ENCODE measurements at places on chromosomes 11 and 22.

GRCh38 chr22:30411780-30412179 lies 13.8 kb upstream of the MTFP1 start:
- no peak for DNase-seq

DNA sequence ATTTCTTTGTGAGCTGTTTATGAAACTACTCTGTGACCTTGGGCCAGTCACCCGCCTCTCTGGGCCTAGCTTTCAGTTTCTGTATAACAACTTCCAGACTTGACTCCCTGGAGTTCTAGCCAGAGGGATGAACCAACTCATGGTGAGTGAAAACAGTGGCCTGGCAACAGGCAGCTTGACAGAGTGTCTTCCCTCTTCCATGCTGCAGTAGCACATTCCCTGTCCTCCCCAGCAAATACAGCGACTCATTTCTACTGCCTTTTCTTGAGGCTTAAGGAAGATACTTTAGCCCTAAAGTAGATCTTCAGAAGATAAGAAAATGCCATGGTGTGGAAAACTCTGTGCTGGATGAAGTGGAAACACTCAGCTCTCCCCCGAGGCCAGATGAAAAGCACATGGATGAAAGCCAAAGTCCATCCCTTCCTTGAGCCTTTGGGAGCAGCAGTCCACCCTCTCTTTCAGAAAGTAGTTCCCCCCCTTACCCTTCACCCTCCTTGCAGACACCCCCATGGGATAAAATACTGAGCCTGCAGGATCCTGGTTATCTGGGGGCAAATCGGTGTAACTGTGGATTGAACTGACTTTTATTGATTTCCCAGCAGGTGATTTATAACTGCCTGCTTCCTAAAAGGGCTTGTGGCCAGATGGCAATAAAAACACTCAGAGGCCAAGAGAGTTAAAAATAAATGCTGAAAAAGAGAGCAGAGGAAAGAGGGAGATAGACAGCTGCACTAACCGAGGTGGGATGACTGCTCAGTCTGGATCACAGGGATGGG lies 24.1 kb downstream of the IRAG1 start:
- DNase-seq: no peak

DNA sequence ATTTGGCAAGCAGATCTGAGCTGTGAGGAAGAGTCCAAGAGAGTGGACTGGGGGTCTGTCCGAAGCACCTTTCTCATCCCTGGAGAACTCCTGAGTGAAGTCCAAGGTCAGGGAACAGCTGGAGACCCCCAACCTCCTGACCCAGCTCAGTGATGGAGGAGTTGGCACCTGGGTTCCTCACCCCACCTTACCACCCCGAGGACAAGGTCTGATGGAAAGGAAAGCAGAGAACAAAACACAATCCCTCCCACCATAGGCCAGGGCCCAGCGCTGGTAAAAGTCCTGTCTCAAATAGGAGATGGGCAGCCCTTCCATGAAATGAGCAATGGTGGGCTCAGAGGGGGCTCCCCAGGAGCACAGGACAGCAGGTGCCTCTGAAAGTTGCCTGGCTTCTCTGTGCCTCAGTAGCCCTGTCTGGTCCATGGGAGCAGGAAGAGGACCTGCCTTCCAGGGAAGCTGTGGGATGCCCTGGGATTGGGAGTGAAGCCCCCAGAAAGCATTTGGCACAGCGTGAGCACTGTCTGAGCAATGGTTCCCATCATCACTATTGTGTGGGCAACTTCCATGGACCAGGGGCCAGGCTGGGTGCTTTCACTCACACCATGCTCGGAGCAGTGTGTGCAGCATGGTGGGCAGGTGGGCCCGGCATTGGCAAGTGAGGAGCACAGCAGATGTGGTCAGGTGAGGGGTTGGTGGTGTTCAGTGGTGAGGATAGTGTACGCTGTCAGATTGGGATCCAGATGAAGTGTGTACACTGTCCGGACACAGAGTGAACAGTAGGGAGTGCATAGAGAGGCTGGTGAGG lies 7.5 kb downstream of the TRIM29 start:
- DNase-seq: no peak

GRCh38 chr11:131656839-131657211 lies 286.4 kb downstream of the NTM start:
- no peak for DNase-seq

- DNase-seq: no peak
These were observed at the start of gene HPX for GRCh38 chr11:6440906-6441358. TSS of gene HPX (minus strand) at chr11:6440987. CDS start at chr11:6440963, 24 bp downstream.

GRCh38 chr11:15568440-15568839 lies 453.7 kb downstream of the INSC start:
- DNase-seq: no peak

- DNase-seq: no peak
These were observed at the start of gene TMA7B for GRCh38 chr22:39959640-39960447. TSS of gene TMA7B (plus strand) at chr22:39960397. CDS start at chr22:39964375, 3,978 bp downstream.
